Aortic smooth muscle cell (primary cell): ENCODE measurements at places on chromosomes 2 and 18. TPM values are rescaled to one million over a fixed set of nuclear protein-coding genes. Genes with fewer than 3 reads are reported as not detected.

LRP1B gene
- total RNA-seq: 0.13 and 0.31 TPM in 2 replicates

C2orf15 gene
- not detected in 2 replicates for total RNA-seq

CRYGC gene
- not detected in 2 replicates for total RNA-seq

CNDP1 gene
- total RNA-seq: 0.06 TPM in 1 of 2 replicates, not detected in the other

NT5C1B gene
- not detected in 2 replicates for total RNA-seq

MATN3 gene
- 0.26 and 0.44 TPM in 2 replicates for total RNA-seq

AFTPH gene
- total RNA-seq: 26.2 and 27.7 TPM in 2 replicates

FHOD3 gene
- 0.92 and 2.3 TPM in 2 replicates for total RNA-seq

CAPN13 gene
- total RNA-seq: not detected in 2 replicates

DSC1 gene
- not detected in 2 replicates for total RNA-seq

APOB gene
- under 0.01 TPM in 2 replicates for total RNA-seq

SLC30A3 gene
- 0.19 TPM in 1 of 2 replicates, not detected in the other for total RNA-seq

CCDC148 gene
- total RNA-seq: 0.26 and 0.37 TPM in 2 replicates

MARCHF4 gene
- total RNA-seq: 2.1 and 4.5 TPM in 2 replicates

ATOH8 gene
- 66.5 and 80.3 TPM in 2 replicates for total RNA-seq

ITGA4 gene
- total RNA-seq: 23.0 and 29.1 TPM in 2 replicates

PLCL1 gene
- total RNA-seq: 18.6 and 40.2 TPM in 2 replicates
